ENCODE measurements at places on chromosomes 12 and 14. TPM values are rescaled to one million over a fixed set of nuclear protein-coding genes. Genes with fewer than 3 reads are reported as not detected.

The TAS2R43 gene
- polyA plus RNA-seq = not detected

The FOXG1 gene
- 0.05 TPM for polyA plus RNA-seq

The PRB4 gene
- not detected for polyA plus RNA-seq

The TMEM117 gene
- polyA plus RNA-seq = 3.4 TPM

The CLEC4D gene
- not detected for polyA plus RNA-seq

The GUCY2C gene
- polyA plus RNA-seq = 0.44 TPM

The FBLN5 gene
- polyA plus RNA-seq = 0.29 TPM

The DDHD1 gene
- 30.3 TPM for polyA plus RNA-seq

The C3AR1 gene
- not detected for polyA plus RNA-seq

The TSHR gene
- not detected for polyA plus RNA-seq

The CACNA2D4 gene
- polyA plus RNA-seq = 1.0 TPM

The CCDC197 gene
- polyA plus RNA-seq = not detected

The CD163L1 gene
- polyA plus RNA-seq = 2.9 TPM

The CCDC85C gene
- 0.14 TPM for polyA plus RNA-seq

The EIF2S3B gene
- polyA plus RNA-seq = 0.14 TPM

The ACSS3 gene
- not detected for polyA plus RNA-seq

The ETNK1 gene
- 47.5 TPM for polyA plus RNA-seq

The ENDOU gene
- not detected for polyA plus RNA-seq

The NOVA1 gene
- not detected for polyA plus RNA-seq

The AKAP6 gene
- polyA plus RNA-seq = 1.2 TPM
